Endothelial cell of umbilical vein (primary cell): ENCODE measurements at places on chromosomes 3 and 15. TPM values are rescaled to one million over a fixed set of nuclear protein-coding genes. Genes with fewer than 3 reads are reported as not detected.

The TRIM71 gene
- total RNA-seq: not detected in 2 replicates

The SIDT1 gene
- not detected in 2 replicates for total RNA-seq

The CLDN11 gene
- 344 and 395 TPM in 2 replicates for total RNA-seq

The STAB1 gene
- 340 and 369 TPM in 2 replicates for total RNA-seq
